Stimulated activated CD4-positive, alpha-beta T cell treated with anti-CD3 and anti-CD28 coated beads, Interleukin-1b, Interleukin-23, amount 100 ng/mL, for 4 hours (primary cell): ENCODE measurements at places on chromosomes 4 and X.

DNA sequence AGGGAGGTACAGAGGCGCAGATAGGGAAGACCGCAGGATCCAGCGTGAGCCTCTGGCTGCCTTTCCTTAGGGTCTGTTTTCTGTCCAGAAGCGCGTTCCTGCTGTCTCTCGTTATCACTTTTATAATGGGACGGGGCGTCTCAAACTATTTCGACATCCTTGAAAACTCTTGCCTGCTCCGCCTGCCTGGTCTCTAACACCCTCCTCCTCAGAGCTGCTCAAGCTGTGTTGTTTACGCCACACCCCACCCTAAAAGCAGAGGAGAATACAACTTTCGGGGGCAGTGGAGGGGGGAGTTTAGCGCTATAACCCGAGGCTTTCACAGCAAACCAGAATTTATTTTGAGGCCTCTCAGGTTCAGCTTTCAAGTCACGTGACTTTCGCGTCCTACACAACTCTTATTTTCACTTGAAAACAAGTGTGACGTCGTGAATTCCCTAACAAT lies 646 bp upstream of the FAM3A start:
- DNase-seq, result no peak

GRCh38 chr4:108175966-108176365 lies 7.2 kb upstream of the LEF1 start:
- no peak for DNase-seq

GRCh38 chr4:97215409-97215941 lies 927.8 kb downstream of the STPG2 start:
- DNase-seq, result no peak

GRCh38 chr4:57013543-57014120 lies 34.9 kb downstream of the POLR2B start:
- DNase-seq, result no peak

GRCh38 chrX:122622795-122623194 lies 561.3 kb upstream of the GRIA3 start:
- DNase-seq, result no peak

- DNase-seq, result no peak
Measured at GRCh38 chr4:99252746-99253145, 33.7 kb upstream of the ADH6 start.

DNA sequence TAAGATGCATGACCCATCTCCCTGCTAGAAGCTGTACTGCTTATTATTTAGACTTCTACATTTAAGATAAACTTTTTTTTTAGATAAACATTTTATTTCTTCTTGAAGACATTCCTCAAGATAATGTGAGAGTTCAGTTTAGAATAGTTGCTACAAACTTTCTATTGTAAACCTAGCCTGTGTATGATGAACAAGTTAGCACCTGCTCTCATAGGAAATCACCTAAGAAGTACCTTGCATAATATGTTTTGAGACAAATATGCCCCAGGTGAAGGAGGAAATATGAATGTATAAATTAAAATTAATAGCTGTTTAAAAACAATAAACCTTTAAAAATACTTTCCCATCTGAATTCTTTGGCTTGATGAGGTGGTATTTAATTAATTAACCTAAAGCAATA lies 35.6 kb downstream of the RASGEF1B start:
- DNase-seq, result no peak

DNA sequence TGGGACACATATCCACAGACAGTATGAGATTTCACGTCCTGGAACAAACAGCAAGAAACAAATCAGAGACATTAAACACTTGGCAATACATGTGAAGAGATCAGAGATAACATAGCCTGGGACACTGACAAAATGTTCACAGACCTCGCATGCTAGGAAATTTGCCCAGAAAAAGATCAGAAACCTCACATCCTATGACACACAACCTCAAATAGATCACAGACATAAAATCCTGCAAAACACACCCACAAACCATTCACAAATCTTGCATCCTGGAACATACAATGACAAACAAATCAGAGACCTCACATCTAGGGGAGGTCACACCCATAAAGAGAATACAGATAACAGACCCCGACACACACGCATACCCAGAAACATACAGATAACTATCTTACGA lies 18.0 kb downstream of the SUV39H1 start:
- DNase-seq, result no peak

- DNase-seq, result no peak
Measured at GRCh38 chr4:13665701-13666660, 38.5 kb upstream of the BOD1L1 start.

GRCh38 chrX:76147106-76147505 lies 25.8 kb upstream of the PBDC1 start:
- no peak for DNase-seq

DNA sequence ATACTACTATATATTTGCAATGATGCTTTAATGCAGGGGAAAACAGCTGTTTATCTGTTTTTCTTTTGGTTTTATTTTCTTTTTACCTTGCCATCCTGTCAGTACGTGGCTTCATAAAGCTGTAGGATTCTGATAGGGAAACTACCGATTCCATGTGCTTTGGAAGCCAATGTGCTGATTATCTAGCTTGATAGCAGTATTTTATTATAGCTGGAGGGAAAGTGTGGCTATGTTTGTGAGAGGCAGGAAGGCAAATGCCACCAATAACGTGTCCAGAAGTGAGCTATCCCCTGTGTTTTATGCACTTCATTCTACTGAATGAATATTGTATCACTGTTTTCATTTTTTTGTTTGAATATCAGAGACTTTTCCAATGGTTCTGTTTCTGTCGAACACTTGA lies 43.7 kb downstream of the IL15 start:
- no peak for DNase-seq

GRCh38 chr4:159434114-159434870 lies 331.4 kb downstream of the RAPGEF2 start:
- no peak for DNase-seq

- no peak for DNase-seq
Measured at GRCh38 chrX:57422289-57422688, 135.8 kb downstream of the FAAH2 start.

DNA sequence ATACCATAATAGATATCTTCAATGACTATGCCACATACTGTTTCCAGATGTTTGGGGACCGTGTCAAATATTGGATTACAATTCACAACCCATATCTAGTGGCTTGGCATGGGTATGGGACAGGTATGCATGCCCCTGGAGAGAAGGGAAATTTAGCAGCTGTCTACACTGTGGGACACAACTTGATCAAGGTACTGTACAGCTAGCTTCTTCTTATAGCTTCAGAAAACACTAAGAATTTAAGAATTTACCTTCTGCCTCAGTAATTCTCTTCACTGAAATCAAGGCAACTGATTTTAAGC lies 805 bp downstream of the KLB start:
- no peak for DNase-seq

GRCh38 chr4:18285357-18285756 lies 263.8 kb upstream of the LCORL start:
- DNase-seq, result no peak

DNA sequence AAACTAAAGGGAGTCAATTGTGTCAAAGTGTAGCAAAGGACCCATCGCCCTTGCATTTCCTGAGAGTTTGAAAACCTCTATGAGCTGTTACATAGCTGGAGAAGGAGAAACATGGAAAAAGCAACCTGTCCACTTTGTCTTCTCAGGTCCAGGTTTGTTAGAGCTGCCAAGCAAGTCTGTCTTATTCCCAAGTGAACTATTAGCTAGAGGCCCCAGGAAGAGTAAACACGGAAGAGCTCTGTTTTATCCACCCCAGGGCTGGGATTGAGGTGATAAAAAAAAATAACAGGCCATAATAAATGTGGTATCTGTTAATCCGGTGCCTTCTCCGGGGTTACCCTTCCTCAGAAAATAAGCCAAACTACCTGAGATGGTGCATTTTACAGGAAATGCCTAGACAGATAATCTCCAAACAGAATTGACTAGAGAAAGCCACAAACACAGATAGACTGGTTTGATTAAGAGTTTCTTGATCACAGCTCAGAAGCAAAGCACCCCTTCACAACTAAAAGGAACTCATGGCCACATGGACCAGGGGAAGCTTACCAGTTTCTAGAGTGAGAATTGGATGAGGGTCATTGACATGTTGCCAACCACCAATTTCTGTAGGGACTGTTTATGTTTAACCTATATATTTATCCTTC lies 35.9 kb upstream of the RELL1 start:
- no peak for DNase-seq

DNA sequence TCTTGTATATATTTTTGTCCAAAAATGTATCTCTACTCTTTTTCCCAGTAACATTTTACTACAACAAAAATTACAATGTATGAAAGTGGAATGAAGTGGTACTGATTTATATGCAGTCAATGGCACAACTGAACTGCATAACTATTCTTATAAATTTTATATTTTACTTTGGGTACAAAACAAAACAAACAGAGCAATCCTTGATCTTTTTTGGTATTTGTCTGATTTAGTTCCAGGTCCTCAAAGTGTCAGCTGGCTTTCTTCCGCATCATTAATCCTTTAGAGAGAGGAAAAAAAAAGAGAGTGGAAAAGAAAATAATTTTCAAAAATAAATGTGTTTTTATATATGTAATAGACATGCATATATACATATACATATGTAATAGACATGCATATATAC lies 252.4 kb upstream of the SLIT2 start:
- DNase-seq, result no peak

DNA sequence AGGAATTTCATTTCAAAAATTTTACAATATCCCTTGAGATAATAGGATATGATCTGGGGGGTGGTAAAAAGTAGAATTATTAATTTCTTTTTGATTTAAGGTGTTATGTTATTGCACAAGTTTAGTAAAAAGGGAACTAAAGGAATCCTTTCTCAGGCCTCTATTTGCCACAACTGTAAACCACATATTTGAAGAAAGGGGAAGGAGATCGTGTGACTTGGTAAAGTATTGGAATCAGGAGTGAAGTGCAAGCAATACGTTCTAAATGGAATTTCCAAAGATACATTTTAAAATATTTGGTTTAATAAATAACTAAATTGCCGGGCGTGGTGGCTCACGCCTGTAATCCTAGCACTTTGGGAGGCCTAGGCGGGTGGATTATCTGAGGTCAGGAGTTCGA lies 35.3 kb upstream of the SCRG1 start:
- DNase-seq, result no peak

GRCh38 chrX:45765767-45766166 lies 565.1 kb upstream of the DIPK2B start:
- DNase-seq, result no peak

DNA sequence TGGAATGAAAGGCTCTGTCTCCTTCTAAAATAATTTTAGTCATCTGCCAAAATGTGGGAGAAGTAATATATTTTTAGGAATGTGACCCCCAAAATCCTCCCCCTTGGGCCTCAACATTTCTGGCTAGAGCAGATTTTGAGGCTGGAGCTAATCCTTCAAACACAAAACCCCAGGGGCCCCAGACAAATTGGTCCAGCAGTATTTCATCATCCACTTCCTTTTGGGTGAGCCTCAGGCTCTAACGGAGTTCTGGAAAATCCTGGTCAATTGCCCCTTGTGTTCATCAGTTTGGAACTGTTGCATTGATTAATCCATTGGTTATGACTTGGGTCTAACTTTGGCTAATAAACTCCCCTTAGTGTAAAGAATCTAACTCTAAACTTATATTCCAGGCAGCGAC lies 67.4 kb upstream of the PCDH19 start:
- DNase-seq, result no peak

- no peak for DNase-seq
Measured at GRCh38 chr4:157918036-157918832, 254.6 kb downstream of the GASK1B start.

DNA sequence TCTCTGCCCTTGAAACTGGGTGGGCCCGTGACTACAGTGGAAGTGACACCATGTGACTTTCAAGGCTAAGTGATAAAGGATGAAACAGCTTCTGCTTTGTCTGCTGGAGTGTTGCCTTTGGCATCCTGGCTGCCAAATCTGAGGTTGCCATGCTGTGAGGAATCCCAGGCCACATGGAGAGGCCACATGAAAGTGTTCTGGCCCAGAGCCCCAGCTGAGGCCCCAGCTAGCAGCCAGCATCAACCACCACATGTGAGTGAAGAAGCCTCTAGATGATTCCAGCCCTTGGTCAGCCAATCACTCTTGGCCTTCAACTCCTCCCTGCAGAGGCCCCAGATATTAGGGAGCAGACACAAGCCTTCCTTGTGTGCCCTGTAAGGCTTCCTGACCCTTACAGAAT lies 94.4 kb upstream of the BCOR start:
- DNase-seq, result no peak

DNA sequence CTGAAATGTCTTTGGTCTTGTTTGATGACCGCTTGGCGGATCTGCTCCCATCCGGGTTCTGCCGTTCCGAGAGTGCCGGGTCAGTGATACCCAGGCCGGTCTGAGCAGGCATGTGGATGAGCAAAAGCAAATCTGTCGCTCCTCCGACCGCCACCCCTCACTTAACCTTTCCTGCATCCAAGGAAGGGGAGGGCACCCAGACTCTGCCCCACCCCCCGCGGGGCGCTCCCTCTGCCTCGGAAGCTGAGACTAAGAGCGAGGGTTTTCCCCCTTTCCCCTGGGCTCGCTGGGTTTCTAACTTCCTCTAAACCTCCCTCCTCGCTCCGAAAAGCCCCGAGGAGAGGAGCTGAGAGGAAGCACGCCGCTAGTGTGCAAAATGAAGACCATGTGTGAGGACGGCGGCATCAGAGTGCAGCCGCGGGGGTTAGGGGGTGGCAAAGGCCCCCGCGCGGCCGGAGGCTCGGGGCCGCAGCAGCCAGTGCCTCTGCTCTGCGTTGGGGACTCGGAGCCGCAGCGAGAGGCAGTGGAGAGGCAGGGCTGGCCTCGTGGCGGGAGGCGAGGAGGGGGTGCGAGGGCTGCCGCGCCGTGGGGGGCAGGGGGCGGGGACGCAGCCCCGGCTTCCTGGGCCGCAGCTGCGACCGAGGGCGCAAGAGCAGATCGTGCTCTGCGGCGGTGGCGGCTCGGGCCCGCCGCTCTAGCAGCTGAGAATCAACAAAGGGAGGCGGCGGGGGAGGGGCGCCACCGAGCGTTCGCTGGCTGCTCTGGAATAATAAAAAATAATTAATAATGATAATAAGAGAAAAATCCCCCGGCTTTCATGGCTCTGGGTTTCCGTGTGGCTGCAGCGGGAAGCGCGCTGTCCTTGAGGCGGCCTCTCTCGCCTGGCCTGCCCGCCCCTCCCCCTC lies 55.8 kb upstream of the BCOR start:
- DNase-seq, result peak; percentile 50

DNA sequence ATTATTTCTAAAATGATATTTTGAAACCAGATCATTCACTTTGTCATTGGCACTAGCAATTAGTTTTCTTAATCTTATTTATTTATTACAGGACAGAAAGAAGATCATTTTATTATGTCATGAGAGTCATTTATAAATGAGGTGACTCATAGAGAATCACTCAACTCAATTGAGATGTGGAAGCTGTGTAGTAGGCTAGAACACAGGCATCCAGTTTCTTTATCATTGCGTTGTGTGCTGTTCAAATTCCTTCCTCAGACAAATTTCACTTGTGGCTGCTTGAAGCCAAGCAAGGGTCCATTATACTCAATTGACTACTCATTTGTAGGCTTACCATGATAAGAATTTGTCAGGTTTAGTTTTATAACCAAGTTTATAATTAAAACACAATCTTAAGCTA lies 87.6 kb downstream of the MRPL1 start:
- no peak for DNase-seq

DNA sequence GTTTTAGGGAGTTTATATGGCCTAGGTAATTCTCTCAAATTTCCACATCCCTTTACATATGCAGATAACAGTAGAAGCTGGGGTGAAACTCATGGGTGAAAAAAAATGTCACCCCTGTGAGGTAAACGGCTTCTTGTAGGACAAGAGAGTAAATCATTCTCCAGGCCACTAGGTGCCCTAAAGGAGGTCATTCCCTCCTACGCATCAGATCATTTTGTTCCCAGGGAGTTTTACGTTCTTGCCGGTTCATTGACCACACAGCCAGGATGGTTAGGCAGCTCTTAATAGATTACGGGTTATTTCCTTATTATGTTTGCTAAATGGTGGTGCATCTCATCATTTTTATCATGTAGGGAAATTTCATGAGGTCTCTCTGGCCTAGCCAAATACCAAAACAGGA lies 225.8 kb upstream of the NOCT start:
- DNase-seq, result no peak
